ENCODE measurements at places on chromosomes 7 and 10.

GRCh38 chr10:86594535-86594934 is 59.8 kb upstream of the OPN4 start:
- no peak for DNase-seq
- H3K27ac ChIP-seq = no peak overlapping the region
- H3K36me3 ChIP-seq = no peaks in the 10 kb centered on the region
- H3K4me3 ChIP-seq = no peak overlapping the region
- no peaks in the 10 kb centered on the region for H3K4me1 ChIP-seq
- H3K27me3 ChIP-seq = no peaks in the 10 kb centered on the region

GRCh38 chr7:159064121-159064815 is 80.4 kb downstream of the VIPR2 start:
- no peak overlapping the region for H3K4me3 ChIP-seq
- H3K27ac ChIP-seq = no peak overlapping the region
- DNase-seq = no peak
- H3K4me1 ChIP-seq = peaks cover 11% of the 10 kb centered on the region

DNA sequence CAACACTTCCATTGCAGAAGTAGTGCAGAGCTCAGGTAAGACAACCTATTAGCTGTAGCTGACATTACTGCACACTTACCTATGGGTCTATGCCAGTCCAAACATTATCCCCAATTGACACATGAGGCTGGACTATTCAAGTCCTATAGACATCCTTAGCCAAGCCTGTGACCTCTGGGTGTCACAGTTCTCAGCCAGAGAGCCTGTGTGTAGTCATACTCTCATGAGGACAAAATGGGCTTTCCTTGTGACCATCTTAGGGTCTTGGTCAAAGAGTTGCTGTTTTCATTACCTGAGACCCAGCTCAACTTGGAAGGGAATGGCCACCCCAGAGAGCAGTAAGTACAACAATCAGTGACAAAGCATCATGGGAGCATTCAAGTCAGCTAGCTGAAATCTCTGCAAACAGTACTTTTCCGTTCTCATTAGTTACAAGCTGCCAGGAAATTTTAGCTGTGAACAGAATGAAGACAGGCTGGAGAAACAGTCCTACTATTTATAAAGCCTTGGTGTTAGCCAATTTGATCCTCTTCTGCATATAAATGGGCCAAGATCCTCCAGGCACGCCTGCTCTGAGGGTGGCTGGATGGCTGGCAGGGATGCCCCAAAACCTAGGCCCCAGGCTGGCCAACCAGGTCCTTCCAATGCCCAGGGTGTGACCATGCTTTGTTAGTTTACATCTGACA is 44.3 kb downstream of the NUDCD3 start:
- H3K4me1 ChIP-seq = peaks cover 37% of the 10 kb centered on the region
- H3K27ac ChIP-seq = no peak overlapping the region
- no peak for DNase-seq
- no peak overlapping the region for H3K4me3 ChIP-seq
- H3K27me3 ChIP-seq = no peaks in the 10 kb centered on the region

DNA sequence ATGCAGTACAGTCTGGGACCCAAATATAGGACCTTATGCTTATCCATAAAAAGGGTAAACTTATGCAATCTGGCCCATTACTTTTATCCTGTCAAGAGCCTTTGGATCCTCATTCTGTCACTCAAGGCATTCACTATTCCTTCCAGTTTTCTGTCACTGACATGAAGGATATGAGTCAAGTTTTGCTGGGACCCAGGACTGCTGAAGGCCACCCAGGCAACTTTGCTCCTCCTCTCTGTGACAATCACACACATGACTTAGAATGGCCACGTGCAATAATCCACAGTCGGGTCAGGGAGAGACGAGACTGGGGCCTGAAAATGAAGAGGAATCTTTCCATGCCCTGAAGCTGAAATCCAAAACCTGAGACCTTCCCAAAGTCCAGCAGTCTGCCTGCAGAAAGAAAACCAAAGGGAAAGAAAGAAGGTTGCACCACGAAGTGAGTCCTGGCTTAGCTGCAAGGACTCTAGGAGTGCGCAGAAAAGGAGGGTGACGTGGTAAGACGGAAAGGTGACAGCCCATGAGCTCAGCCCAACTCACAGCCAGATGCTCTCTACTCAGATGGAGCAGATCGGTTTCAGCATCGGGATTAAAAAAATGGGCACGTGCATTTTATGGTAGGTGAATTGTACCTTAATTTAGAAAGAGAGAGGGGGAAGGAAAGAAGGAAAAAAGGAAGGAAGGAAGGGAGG is 67.2 kb downstream of the VOPP1 start:
- peak overlapping the region; percentile 86 for H3K27ac ChIP-seq
- H3K4me3 ChIP-seq = no peak overlapping the region
- peaks cover 2% of the 10 kb centered on the region for H3K36me3 ChIP-seq
- no peaks in the 10 kb centered on the region for H3K27me3 ChIP-seq
- H3K4me1 ChIP-seq = peaks cover 51% of the 10 kb centered on the region
- DNase-seq = no peak

DNA sequence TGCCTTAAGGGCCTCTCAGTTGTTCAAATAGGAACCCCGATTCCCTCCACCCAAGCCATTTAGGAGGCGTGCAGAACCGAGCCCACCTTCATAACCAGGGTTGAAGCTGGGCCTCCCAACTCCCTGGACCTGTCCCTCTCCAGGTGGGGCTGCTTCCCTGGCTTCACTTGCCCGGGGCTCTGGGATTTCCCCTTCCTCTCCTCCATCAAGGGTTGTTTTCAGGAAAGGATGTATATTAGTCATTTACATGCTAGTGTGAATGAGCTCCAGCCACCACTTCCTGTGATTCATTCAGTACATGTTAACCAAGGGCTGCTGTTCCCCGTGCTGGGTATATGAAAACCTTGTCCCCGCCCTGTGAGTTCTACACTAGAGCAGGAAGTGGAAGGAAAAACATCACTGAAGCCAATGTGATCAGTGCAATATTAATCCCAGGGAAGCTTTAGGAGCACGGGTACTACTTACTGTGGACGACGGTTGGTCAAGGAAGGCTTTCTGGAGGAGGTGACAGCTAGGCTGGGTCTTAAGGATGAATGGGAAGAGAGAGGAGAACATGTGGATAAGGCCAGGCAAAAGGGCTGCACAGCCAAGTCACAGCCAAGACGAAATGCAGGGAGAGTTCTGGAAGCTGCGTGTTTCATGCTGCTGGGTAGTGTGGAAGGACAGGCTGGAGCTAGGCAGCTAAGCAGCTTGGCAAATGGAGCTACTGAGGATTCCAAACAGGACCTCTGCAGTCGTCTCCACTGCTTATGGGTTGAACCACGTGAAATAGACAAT is 150.1 kb upstream of the SHH start:
- H3K36me3 ChIP-seq = peaks cover 3% of the 10 kb centered on the region
- H3K4me1 ChIP-seq = no peaks in the 10 kb centered on the region
- no peak for DNase-seq
- no peak overlapping the region for H3K4me3 ChIP-seq
- H3K27ac ChIP-seq = no peak overlapping the region
- H3K27me3 ChIP-seq = peaks cover 39% of the 10 kb centered on the region

GRCh38 chr10:115947104-115947503 is 325.9 kb downstream of the GFRA1 start:
- H3K27ac ChIP-seq = no peak overlapping the region
- H3K27me3 ChIP-seq = no peaks in the 10 kb centered on the region
- no peak for DNase-seq
- no peak overlapping the region for H3K4me3 ChIP-seq
- no peaks in the 10 kb centered on the region for H3K36me3 ChIP-seq

DNA sequence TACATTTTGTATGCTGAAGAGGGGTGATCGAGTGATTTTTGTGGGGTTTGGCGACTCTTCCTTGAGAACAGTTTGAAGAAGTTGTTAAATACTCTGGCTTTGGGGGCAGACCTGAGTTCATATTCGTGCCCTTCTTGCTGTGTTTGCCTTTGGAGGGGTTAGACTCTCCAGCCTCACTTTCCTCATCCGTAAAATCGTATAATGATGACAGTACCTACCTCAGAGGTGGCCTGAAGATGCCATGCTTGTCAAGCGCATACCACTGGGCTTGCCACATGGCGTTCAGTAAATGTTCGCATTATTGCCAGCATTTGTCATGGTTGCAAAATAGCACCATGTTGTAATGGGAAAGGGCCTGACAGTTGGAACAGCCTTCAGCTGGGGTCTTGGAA is 1.3 kb downstream of the STK17A start:
- H3K4me3 ChIP-seq = peak overlapping the region; percentile 95
- peaks cover 31% of the 10 kb centered on the region for H3K4me1 ChIP-seq
- H3K27ac ChIP-seq = peak overlapping the region; percentile 98
- peaks cover 4% of the 10 kb centered on the region for H3K36me3 ChIP-seq
- peaks cover 11% of the 10 kb centered on the region for H3K27me3 ChIP-seq

Data from T-helper 17 cell (primary cell).